ENCODE measurements at places on chromosomes 3 and 15. TPM values are rescaled to one million over a fixed set of nuclear protein-coding genes. Genes with fewer than 3 reads are reported as not detected.

Gene SPTBN5
- total RNA-seq, result 0.17 TPM

Gene CAND2
- total RNA-seq, result 0.37 TPM

Gene LMAN1L
- total RNA-seq, result not detected

Gene ACSBG1
- total RNA-seq, result 0.16 TPM

Gene ENTPD3
- total RNA-seq, result 0.03 TPM

Gene HIGD2B
- not detected for total RNA-seq

Gene ERICH6
- total RNA-seq, result 0.10 TPM

Gene MOBP
- 0.02 TPM for total RNA-seq

Gene GPR156
- total RNA-seq, result 0.39 TPM

Gene BCL2A1
- total RNA-seq, result 9.7 TPM

Gene HMCES
- 38.7 TPM for total RNA-seq

Gene PPCDC
- 22.7 TPM for total RNA-seq

Gene CCDC191
- 1.5 TPM for total RNA-seq

Gene TRPM1
- total RNA-seq, result not detected

Gene DNASE1L3
- total RNA-seq, result 0.08 TPM

Gene HRG
- not detected for total RNA-seq

Gene CCR3
- not detected for total RNA-seq

Gene GOLGA8N
- 1.2 TPM for total RNA-seq

Gene IGSF10
- 0.32 TPM for total RNA-seq

Gene GOLGA6A
- total RNA-seq, result 0.09 TPM

Gene POC1A
- total RNA-seq, result 18.9 TPM

Gene ZNF860
- total RNA-seq, result 1.5 TPM

Gene LRRC31
- not detected for total RNA-seq

Gene KAT2B
- total RNA-seq, result 5.9 TPM

Gene BOC
- total RNA-seq, result 4.8 TPM

Gene CCR5
- not detected for total RNA-seq

Gene COLQ
- total RNA-seq, result 0.25 TPM

Gene NAALADL2
- total RNA-seq, result 0.28 TPM

Gene GUCA1C
- not detected for total RNA-seq

Gene WHAMM
- 6.9 TPM for total RNA-seq

Gene LRRC58
- 13.7 TPM for total RNA-seq

Gene PROS1
- 10.8 TPM for total RNA-seq

Gene SCN10A
- not detected for total RNA-seq

Gene MTFMT
- 27.5 TPM for total RNA-seq

Gene ANKRD34C
- total RNA-seq, result not detected

Gene MESP2
- total RNA-seq, result 0.52 TPM

Gene GOLGA6D
- total RNA-seq, result not detected

Gene GHSR
- not detected for total RNA-seq

Gene CHRD
- total RNA-seq, result 0.11 TPM

Gene SSUH2
- 0.60 TPM for total RNA-seq

Gene NEK10
- 0.66 TPM for total RNA-seq

All from A549 treated with AZD2906 at 1 μM for 4 hours (cell line).